ENCODE measurements at places on chromosomes 4 and X.

- DNase-seq, result no peak
Measured at GRCh38 chr4:177032341-177032740, 239.6 kb upstream of the VEGFC start.

- no peak for DNase-seq
Measured at GRCh38 chr4:148065075-148065474, 333.2 kb downstream of the ARHGAP10 start.

DNA sequence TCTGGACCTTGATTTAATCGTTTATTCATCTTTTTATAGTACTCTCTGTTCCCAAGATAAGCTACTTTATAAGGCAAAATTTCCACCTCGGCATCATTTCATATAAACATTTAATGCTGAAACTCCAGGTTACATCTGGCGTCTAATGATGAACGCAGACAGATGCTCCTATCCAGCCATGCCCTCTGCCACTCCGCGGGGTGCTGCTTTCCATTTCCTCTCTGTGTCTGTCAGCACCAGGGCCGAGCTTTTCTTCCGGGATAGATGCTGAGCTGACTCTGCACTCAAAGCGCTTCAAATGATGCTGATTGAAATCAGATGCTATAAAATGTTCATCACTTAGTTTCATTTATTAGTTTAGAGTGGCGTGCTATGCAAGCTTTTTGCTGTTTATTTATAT is 80.5 kb upstream of the HELT start:
- DNase-seq, result no peak

DNA sequence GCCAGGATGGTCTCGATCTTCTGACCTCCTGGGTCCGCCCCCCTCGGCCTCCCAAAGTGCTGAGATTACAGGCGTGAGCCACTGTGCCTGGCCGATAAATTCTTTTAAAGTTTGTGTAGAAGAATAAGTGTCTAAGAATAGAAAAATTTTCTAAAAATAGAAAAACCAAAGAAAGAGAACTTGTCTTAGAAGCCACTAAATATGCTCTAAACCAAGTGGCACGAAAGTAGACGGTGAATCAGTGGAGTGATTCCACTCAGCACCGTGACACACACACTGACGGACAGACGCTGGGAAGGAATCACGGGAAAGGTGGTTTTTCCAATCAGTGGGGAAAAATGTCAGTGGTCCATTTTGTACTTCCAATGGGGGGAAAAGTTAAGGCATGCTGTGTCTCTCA is 72.7 kb upstream of the PSAPL1 start:
- no peak for DNase-seq

DNA sequence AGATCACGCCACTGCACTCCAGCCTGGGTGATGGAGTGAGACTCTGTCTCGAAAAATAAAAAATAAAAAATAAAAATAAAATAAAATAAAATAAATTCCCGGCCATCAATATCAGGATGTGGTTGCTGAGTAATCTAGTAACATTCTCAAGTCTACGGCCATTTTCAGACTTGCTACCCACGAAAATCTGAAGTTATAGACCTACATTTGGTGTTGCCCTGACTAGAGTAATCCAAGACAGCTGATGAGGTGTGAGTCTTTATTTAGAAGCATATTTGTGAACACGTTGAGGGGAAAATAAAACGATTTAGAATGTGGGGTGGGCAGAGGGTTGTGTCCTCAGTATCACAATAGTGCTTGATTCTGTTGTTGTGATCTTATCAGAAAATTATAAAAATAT is 130.2 kb upstream of the MID1 start:
- DNase-seq, result no peak

DNA sequence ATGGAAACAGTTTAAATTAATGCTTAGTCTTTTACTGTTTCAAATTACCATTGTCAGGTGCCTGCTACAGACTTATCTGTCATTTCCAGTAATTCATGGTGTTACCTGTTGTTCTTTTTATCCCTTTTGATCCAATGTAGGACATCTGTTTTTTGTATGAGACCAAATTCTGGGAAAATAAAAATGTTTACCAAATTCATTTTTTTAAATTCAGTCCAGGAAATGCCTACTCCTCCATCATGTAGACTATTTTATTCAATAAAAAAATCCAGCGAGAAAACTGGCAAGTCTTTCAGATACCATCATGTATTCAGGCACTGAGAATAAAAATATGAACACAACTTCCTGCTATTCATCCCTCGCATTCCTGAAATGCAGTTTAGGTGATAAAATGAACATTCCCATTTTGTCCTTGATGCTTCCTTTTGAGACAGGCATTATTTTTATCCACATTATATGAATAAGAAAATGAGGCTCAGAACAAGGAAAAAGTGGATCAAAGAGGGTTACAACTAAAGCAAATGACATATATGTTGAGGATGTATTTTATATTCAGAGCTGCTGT is 584.2 kb downstream of the SPRY1 start:
- DNase-seq, result no peak

GRCh38 chr4:185542626-185543315 is 7.5 kb upstream of the PDLIM3 start:
- no peak for DNase-seq

DNA sequence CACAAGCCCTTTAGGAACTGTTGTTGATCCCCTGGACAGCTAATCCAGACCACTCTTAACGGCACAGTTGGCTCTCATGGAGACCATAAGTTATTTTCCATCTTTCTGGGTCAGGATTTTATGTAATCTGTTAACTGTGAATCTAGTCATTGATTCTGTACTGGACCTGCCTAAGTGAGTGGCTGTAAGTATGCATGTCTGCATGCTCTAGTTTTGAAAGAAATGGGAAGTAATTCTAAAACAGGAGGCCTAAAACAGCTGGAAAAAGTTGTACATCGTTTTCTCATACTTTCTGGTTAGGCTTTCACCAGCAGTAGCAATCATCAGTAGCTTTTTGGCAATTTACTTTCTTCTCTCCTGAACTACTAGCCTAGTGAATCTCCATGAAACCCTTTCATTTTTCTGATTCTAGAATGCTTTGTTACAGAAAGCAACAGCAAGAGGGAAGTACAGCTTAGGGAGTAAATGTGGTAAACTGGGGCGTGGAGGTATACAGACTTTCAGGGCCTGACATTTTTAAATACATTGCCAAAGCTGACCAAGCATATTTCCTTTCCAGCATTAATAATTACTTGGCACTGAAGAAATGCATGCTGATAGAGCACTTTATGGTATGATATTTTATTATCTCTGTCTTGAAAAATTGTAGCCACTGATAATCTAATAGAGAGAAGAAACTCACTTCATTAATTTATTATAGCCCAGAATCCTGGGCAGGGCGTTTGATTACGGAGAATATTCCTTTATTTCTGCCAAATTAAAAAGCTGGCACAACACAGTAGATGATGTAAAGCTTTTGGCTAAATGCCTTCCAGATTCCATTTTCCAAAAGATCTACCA is 202.7 kb downstream of the BANK1 start:
- no peak for DNase-seq

DNA sequence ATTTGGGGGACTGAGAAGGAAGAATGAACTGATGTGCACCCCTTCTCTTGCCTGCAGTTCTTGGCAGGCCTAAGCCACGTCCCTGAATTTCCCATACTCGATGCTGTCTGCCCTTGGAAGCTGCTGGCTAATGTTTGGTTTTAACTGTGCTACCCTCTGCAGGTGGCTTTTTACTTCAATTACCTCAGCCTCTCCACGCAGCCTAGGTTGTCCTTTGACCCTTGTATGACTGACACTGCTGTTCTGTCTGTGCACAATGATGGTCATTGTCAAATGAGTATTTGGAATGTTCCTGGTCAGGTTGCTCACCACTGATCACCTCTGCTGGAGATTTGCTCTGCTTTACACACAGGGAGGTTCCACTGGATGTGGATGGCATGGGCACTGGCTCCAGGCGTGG is 137.1 kb downstream of the ZNF518B start:
- DNase-seq, result no peak

DNA sequence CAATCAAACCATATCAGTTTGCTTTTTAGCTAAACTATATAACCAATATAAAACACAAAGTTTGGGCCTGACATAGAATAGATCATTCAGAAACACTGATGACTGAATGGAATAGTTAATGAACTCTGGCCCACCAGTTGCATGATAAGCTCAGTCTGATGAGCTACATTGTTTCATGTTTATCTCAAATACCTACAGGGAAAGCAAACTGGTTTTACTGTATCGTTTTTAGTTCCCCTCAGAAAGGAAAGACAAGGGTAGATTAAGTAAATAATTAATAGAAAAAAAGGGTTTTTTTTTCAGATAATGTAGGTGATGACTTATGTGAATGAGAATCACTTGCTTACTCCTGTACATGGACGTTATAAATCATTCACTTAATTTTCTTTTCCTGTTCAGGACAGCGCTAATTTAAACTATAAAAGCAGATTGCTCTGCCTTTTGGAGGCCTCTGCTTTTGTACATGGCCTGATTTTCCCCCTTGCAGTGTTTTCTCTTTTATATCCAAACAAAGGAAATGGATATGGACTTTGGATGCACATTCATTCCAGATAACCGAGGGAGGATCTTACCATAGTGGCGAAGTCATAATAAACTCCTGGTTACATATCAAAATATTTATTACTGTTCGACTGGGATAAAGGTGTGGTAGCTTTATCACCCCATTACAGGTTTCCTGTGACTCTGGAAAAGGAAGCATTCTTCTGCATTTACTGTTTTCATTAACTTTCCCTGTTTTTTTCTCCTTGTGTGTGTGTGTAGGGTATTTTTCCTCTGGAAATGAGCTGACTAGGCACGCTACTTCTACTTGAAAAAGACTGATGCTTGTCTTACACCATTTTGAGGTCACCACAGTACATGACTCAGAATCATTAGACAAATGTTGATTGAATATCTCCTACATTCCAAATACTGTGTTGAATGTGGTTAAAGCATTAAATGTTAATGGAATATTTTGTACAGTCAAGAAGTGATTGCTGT is 373.1 kb upstream of the HS3ST1 start:
- DNase-seq, result no peak

DNA sequence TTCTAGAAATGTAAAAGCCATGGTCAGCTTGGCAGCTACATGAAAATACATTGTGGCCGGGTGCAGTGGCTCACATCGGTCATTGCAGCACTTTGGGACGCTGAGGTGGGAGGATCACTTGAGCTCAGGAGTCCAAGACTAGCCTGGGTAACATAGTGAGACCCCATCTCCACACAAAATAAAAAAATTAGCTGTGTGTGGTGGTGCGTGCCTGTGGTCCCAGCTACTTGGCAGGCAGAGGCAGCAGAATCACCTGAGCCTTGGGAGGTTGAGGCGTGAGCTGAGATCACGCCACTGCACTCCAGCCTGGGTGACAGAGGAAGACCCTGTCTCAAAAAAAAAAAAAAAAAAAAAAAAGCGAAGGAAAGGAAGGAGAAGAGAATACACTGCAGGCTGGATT is 29.0 kb downstream of the RNF212 start:
- no peak for DNase-seq

DNA sequence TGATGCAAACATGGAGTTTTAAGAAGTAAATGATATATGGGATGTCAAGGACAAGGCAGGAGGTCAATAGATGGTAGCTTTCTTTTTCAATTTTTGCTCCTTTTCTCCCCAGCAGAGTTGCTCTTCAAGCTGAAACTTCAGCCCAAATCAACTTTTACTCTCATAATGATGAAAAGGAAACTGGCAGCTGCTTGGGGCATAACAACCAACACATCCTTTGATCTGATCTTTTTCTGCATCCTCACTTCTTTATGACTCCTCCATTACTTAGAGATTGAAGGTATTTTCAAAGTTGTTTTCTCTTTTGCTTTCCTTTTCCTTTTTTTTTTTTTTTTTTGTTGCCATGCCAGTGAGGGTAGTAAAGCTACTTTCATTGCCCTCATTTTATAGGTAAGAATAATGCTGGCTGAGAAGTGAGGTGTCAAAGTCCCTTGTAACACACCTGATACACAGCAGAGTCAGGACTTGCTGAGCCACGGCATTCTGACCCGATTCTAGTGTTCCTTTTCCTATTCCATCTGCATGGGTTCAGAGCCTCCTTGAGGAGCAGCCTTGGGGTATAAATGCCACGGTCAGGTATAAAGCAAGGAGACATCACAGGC is 26.9 kb downstream of the SLC2A9 start:
- DNase-seq, result no peak

- no peak for DNase-seq
Measured at GRCh38 chr4:2047781-2048581, 11.1 kb upstream of the NAT8L start.

- no peak for DNase-seq
Measured at GRCh38 chr4:1413687-1414479, 7.6 kb upstream of the NKX1-1 start.

DNA sequence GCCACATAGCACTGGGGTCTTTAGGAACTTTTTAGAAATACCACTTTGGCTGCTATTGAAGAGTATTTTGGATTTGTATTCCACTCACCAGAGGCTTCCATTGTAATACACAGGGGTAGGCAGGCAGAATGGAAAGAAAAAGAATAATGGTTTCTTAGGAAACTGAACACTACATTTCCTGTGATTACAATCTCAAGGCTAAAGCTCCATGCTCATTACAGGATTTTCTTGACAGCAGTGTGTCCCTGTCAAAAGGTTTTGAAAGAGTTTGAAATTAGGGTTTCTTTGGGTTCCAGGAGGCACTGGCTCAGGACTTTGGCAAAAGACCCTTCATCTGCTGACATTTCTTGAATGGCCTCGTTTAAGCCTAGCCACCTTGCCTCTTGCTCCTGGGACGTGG is 74.8 kb upstream of the STIM2 start:
- DNase-seq, result no peak

- no peak for DNase-seq
Measured at GRCh38 chrX:52220936-52221335, 36.2 kb downstream of the MAGED4 start.

DNA sequence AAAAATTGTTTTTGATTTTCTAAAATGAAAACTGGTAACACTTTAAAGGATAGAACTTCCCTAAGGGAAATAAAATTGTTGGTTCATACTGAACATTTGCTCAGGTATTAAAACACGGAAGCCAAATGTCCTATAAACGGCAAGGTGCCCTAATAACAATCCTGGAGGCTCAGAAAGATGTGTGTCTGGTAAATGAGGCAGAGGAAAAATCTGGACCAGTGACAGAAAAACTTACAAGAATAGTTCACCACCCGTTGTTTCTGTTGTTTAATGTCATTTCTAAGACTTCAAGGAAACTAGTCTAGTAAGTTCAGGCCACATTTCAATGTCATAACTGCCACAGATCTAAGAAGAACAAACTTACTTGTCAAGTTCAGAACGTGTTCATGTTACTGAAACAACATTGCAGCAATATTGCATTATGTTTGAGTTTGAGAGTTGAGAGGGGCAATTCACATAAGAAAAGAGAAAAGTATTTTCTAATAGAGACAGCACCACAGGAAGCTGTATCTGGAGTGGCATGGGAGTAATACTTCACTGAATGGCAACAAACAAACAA is 476.6 kb downstream of the GRXCR1 start:
- DNase-seq, result no peak

- no peak for DNase-seq
Measured at GRCh38 chr4:16045687-16046086, 38.1 kb downstream of the PROM1 start.

DNA sequence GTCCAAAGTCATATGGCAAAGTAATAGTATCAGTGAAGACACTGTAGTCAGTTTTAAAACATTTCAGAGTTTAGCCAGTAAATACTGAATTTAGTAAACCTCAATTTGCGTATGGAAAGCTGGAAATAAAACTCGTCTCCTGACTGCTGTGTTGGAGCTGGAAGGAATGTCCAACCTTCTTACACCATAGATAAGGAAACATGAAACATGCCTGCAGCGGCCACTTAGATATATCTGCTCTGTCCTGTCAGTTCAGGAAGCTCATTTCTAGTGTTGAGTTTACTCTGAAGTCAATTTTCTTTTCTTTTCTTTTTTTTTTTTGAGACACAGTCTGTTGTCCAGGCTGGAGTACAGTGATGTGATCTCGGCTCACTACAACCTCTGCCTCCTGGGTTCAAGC is 21.2 kb downstream of the ARHGAP10 start:
- DNase-seq, result no peak

GRCh38 chr4:34158878-34159277 is 2085.4 kb downstream of the ARAP2 start:
- no peak for DNase-seq
